ENCODE measurements at places on chromosomes 12 and 14.

GRCh38 chr12:31589904-31590641, 863 bp downstream of the DENND5B start:
- peak; percentile 38 for DNase-seq

- DNase-seq, result peak; percentile 75
Observed at GRCh38 chr14:54450535-54450934, 9.4 kb upstream of the CNIH1 start.

- DNase-seq, result no peak
Observed at GRCh38 chr12:98909746-98910145, 264.7 kb downstream of the APAF1 start.

DNA sequence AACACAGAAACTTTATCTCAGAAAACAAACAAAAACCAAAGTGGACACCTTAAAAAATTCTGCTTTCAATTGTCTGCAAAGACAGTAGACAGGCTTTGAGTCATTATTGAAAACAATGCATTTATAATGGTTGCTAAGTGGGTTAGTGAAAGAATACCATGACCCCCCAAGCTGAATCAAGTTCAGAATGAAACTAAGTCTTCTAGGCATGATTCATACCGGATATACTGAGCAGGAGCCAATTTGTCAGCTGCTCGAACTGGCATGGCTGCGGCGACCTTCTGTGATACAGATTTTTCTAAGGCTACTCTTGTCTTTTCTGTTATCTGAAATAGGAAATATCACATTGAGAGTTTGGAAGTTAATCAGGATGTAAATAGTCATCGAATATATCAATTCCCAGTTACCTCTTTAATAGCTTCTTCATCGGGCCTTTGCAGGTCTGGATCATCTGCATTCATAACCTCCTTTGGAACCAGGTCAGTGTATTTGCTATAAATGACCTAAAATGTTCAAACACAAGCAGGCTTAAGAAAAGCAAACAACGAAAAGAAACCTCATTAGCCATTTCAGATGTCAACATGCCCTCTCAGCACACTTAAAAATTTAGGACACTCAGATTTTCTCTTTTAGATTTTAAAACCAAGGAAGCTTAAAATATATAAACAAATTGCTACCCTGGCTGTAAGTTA, 22.3 kb downstream of the SNW1 start:
- DNase-seq, result peak; percentile 12

DNA sequence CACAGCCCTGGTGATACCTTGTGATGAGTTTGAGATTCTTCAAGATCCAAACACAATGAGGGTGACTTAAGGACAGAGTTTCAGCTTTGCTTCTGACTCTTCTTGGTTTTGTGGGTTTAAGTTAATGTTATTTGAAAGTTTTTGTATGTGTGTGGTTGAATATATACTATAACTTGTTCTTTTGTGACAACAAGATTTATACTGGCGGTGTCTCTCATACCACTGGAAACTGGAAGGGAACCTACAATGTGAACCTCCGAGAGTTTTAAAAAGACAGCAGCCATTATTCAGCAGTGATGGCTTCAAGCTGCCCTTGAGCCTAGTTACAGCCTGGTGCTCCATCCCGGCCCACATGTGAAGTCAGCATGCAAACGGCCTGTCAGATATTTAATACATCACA, 87.9 kb upstream of the IGF1 start:
- no peak for DNase-seq

- peak; percentile 95 for DNase-seq
Observed at GRCh38 chr12:100141666-100141997, 1.0 kb downstream of the BLTP3B start.

- no peak for DNase-seq
Observed at GRCh38 chr12:10388624-10389413, 1.0 kb downstream of the KLRK1 start.

All from stromal cell of bone marrow (primary cell).